ENCODE measurements at places on chromosomes 3 and 15.

DNA sequence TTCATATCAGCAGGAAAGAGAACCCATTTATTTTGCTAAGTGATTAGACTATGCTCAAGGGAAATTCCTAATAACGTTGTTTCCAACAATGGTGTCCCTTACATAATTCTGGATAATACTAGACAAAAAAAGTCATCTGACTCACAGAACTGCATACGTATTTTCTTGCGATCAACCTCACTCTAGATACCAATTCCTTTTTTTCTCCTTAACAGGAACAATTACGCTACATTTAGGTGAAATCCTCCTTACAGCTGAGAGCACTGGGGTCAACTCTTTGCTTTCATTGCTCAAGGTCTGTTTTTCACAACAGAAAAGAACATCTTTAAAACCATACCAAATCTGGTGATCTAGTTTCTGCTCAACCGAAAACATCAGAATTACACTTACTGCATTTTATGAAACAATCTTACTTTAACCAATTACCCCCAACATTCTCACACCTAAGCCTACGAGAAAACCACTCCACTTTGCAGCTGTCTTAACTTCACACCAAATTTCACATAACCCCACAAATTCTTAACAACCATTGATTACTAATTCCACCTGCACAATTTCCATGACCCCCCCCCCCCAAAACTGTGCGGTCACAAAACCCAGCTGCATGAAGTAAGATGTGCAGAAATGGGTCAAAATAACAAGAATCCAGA, 61.2 kb upstream of the ICE2 start:
- DNase-seq: no peak

GRCh38 chr3:112979244-112979832, 4.4 kb upstream of the CD200R1 start:
- no peak for DNase-seq

DNA sequence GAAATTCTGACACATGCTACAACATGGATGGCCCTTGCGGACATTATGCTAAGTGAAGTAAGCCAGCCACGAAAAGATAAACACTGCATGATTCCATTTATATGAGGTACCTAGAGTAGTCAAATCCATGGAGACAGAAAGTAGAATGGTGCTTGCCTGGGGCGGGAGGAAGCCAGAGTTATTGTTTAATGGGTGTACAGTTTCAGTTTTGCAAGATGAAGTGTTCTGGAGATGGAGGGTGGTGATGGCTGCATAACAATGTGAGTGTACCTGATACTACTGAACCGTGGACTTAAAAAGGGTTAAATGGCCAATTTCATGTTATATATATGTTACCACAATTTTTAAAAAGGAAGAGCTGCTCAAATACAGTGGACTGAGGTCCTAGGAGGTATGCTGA, 66.9 kb downstream of the SEMA5B start:
- DNase-seq: no peak

DNA sequence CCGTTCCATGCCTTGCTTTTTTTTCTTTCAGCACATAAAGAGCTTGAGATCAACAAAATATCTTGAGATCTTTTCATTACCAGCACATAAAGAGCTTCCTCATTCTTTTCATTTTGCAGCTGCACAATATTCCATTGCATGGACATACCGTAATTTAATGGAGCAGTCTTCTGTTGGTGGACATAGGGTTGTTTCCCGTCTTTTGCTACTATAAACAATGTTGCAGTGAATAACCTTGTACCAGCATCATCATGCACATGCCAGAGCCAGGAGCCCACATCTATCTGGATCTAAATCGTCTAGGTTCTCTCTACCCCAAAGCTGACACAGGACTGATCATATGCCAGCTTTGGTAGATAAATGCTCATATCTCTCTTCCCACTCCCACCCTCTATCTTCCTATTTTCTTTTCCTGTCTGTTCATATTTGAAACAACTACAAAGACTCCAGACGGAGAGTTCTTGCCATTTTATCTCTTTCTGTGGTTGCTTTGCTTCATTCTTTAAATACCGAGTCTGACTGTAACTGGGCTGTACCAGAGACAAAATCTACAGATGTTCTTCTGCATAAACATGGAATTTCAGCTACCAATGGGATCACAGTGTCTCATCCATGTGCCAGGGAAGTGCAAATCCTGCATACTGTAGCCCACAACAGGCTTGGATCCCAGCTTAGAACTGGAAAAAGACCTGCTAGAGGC, 47.1 kb upstream of the AKAP13 start:
- no peak for DNase-seq

- no peak for DNase-seq
These were observed 757.7 kb downstream of the GRM7 start for GRCh38 chr3:7618606-7619005.

DNA sequence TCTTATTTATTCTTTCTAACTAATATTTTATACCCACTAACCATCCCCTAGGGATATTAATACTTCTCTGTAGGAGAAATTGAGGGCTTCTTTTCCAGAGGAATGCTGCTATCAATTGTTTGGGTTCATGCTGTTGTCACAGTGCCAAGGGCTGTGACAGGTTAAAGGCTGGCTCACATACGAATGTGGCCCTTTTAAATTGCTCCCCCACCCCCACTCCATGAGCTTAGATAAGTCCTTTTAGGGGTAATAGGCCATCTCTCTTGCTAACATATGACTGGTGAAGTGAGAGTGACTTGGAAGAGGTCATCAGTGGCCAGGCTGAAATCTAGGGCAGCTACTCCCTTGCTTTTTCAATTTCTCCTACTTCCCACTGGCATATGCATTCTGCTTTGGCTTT, 121.9 kb upstream of the DPH6 start:
- no peak for DNase-seq

- no peak for DNase-seq
These were observed 70.1 kb downstream of the CCK start for GRCh38 chr3:42195879-42196330.

DNA sequence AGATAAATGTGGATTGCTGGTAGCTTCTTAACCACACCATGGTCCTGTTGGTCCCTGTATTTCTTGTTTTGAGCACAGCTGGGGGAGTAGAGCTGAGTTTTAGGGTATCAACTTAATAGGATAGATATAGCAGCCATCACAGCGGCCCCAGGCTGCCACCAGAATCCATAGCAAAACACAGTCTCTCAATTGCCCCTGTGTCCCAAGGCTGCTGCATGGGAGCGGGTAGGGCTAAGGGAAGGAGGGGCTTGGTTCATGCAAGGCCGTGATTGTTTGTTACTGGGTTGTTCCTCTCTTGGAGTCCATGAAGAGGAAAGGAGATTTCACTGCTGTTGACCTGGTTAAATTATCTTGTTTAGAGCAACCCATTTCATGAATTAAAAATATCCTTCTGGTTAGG, 22.1 kb downstream of the ARNT2 start:
- no peak for DNase-seq

DNA sequence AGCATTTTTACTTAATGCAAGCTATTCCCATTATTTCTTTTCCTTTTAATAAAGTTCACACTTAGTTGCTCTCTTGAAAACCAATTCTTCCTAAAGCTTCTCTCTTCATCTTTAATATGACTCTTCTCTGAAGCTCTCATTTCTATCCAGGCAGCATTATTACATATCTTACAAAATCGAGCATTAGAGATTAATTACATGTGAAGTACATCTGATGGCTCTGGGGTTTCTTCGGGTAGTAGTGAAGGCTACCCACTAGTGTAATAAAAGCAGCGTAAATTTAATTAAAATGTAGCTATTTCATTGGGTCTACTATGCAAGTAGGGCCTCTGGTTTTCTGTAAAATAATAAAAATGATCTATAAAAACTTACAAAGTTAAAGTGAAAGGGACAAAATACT, 513.6 kb upstream of the DPH6 start:
- DNase-seq: no peak

GRCh38 chr3:173055228-173055933, 85.7 kb downstream of the SPATA16 start:
- no peak for DNase-seq

GRCh38 chr15:41969851-41970431, 2.4 kb downstream of the EHD4 start:
- no peak for DNase-seq

DNA sequence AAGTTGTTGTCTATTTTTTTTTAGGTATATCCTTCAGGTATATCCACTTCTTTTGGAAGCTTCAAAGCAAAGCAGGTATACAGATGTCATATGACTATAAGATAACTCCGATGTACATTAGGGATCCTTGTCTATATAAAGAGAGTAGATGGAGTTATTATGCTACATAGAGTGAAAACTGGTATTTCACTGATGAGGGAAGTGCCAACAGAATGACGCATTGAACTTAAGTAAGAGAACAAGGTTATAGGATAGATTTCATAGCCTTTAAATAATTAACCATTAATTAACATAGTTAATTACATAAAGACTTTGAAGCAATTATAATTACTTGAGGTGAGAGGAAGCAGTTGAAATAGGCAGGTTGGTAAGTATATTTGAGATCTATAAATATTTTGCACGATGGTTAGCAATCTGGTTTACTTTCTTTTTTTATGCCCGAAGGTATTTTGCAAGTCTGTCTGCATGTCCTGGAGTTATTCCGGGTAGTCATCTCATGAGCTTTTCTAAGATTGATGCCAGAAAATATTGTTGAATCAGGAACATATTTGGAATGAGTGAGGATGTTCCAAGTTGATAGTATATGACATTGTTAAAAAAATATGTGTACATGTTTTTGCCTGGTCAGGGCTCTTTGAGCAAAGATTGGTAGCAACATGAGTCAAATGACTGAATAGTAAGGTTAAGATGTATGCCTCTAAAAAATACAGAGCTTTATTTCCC, 299.5 kb upstream of the KCNMB2 start:
- DNase-seq: no peak

GRCh38 chr3:128337305-128337704, 129.4 kb downstream of the DNAJB8 start:
- DNase-seq: no peak

GRCh38 chr3:12895391-12896062, 54.2 kb upstream of the RPL32 start:
- no peak for DNase-seq

- DNase-seq: no peak
These were observed 27.3 kb downstream of the ANAPC13 start for GRCh38 chr3:134458406-134458945.

- no peak for DNase-seq
These were observed 440.5 kb downstream of the NTRK3 start for GRCh38 chr15:87816016-87816415.

DNA sequence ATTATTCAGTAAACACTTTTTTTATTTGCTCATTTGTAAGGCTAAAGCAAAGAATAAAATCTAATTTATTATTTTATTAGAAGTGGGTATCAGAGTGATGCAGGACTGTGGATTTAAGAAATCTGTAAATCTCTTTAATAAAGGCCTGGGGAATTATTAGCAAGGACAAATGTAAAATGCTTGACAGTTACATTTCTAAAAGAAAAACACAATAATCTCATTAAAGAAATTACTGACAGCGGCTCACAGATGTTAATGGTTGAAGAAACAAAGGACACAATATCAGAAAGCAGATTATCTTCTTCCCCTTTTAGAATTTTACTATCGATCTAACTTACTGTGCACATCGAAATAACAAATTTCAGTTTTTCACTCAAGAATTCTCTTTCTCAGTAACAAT, 262.1 kb upstream of the MEIS2 start:
- no peak for DNase-seq

- no peak for DNase-seq
These were observed 32.1 kb upstream of the BCL2L10 start for GRCh38 chr15:52144656-52145178.

DNA sequence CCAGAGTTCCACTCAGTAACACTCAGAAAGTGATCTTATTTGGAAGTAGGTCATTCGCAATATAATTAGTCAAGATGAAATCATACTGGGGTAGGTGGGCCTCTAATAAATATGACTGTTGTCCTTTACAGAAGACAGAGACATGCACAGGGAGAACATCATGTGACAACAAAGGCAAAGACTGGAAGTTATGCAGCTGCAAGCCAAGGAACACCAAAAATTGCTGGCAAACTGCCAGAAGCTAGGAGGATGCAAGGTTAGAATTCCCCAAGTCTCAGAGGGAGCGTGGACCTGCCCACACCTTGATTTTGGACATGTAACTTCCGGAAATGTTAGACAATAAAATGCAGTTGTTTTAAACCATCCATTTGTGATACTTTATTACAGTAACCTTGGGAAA, 471.5 kb upstream of the AGTR1 start:
- DNase-seq: no peak

- DNase-seq: no peak
These were observed 73.8 kb downstream of the LEKR1 start for GRCh38 chr3:156899951-156900350.

GRCh38 chr15:78353093-78353492, 12.9 kb downstream of the CRABP1 start:
- DNase-seq: no peak

GRCh38 chr15:39785841-39786240, 3.2 kb upstream of the FSIP1 start:
- DNase-seq: no peak

DNA sequence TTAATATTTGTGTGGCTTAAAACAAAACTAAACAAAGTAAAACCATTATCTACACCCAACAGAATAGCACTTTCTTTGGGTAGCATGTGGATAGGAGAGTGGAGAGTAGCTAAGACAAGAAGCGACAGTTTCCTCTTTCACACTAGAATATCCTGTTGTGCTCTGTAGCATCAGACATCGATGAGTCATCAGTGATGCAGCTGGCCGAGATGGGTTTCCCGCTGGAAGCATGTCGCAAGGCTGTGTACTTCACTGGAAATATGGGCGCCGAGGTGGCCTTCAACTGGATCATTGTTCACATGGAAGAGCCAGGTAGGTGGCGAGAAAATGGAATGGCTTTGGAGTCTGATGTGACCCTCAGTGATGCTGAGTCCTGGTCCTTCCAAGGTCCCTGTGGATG, 108.1 kb downstream of the USP13 start:
- no peak for DNase-seq

- no peak for DNase-seq
These were observed 210.2 kb downstream of the OSBPL10 start for GRCh38 chr3:31770822-31771326.

GRCh38 chr3:176632925-176633324, 564.4 kb downstream of the TBL1XR1 start:
- DNase-seq: no peak

DNA sequence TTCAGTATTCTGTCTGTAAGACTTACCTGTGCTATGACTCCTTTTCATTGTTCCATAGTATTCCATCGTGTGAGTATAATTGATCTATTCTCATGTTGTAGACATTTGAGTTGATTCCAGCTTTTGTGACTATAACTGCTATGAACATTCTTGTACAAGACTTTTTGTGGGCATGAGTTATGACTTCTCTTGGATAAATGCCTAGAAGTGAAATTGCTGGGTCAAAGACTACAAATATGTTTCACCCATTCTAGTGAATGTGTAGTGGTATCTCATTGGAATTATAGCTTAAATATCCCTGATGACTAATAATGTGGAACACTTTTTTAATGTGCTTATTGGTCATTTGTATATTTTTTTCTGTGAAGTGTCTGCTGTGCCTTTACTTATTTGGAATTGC, 27.6 kb upstream of the NPHP3 start:
- no peak for DNase-seq

- no peak for DNase-seq
These were observed 5.4 kb downstream of the CCDC54 start for GRCh38 chr3:107382631-107383030.

Measured in activated CD4-positive, CD25-positive, alpha-beta regulatory T cell (primary cell).